ENCODE measurements at places on chromosomes 2 and 18. TPM values are rescaled to one million over a fixed set of nuclear protein-coding genes. Genes with fewer than 3 reads are reported as not detected.

Gene WDCP
- total RNA-seq = 15.7 TPM

Gene SCYGR4
- total RNA-seq = under 0.01 TPM

Gene SPRED2
- 7.2 TPM for total RNA-seq

Gene TMEM178A
- not detected for total RNA-seq

Gene FN1
- total RNA-seq = 330 TPM

Gene UGT1A4
- total RNA-seq = not detected

Gene SCG2
- 7.3 TPM for total RNA-seq

Gene FNDC4
- total RNA-seq = 0.93 TPM

Gene ACOXL
- total RNA-seq = not detected

Gene TMEM37
- total RNA-seq = not detected

Gene MAB21L4
- not detected for total RNA-seq

Gene GLI2
- under 0.01 TPM for total RNA-seq

Gene DSG4
- not detected for total RNA-seq

Gene HOXD1
- not detected for total RNA-seq

Gene GPR45
- total RNA-seq = not detected

Gene MYL1
- total RNA-seq = not detected

All from melanocyte of skin (primary cell).